ENCODE measurements at places on chromosomes 7 and 10. TPM values are rescaled to one million over a fixed set of nuclear protein-coding genes. Genes with fewer than 3 reads are reported as not detected.

DNA sequence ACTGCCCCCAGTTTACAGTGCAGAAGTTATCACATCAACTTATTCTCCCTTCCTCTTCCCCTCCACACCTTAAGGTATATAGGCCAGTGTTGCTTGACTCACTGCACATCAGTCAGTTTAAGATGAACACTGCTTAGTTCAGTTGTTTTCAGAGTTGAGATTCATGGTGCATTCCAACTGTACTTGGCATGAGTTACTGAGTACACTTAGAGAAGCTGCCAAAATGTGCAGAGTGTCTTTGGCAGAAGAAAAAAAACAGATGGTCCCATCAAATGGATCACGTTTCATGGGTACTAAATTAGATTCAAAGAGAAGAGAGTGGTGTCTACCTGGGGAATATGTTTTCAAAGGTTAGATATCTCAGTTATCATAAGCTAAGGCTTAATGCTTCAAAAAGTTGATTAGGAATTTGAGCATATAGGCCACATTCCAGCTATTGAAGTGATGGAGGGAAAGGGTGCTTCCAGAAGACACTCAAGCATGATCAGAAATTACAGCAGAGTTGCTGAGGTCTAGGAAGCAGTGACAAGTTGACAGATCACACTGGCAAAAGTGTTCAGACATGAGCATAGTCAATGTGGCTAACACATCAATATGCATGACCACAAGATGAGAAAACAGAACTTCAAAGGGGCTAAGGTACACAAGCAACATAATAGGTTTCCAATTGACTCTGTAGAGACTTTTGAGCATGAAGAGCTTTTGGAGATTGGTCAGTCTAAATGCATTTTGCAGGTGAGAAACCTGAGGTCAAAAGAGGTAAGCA, 579.2 kb upstream of the CELF2 start:
- no peak for DNase-seq

GRCh38 chr7:136228171-136228570, 251.0 kb upstream of the MTPN start:
- DNase-seq, result peak; percentile 55

The LRIT1 gene
- not detected for polyA plus RNA-seq

DNA sequence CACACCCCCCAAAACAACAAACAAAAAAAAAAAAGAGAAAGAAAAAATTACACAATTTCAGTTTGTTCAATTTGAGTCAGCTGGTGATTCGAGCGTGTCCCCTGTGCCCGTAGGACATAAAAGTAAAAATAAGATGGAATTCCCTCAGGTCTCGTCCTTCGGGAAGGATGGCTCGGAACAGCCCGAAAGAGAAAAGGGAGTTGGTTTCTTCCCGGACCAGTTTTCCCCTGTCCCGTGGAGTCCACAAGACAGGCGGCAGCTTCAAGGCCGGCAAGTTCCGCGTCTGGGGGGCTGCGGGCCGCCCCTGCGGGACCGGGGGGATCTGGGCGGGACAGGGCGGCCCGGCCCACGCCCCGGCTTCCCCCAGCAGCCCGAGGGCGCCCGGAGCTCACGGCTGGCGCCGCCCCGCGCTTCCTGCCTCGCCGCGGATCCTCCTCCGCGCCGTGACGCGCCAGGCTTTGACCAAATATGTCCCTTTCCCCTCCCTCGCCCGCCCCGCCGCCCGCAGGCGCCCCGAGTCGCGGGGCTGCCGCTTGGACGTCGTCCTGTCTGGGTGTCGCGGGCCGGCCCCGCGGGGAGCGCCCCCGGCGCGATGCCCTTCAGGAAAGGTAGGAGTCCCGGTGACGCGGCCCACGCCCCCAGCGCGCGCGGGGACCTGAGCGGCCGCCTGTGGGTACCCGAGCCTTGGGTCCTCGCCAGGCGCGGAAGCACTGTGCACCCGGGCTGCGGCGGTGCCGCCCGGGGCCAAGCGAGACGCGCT, 55.8 kb downstream of the RBM17 start:
- DNase-seq, result peak; percentile 85

The NPY4R gene
- 0.55 TPM for polyA plus RNA-seq

DNA sequence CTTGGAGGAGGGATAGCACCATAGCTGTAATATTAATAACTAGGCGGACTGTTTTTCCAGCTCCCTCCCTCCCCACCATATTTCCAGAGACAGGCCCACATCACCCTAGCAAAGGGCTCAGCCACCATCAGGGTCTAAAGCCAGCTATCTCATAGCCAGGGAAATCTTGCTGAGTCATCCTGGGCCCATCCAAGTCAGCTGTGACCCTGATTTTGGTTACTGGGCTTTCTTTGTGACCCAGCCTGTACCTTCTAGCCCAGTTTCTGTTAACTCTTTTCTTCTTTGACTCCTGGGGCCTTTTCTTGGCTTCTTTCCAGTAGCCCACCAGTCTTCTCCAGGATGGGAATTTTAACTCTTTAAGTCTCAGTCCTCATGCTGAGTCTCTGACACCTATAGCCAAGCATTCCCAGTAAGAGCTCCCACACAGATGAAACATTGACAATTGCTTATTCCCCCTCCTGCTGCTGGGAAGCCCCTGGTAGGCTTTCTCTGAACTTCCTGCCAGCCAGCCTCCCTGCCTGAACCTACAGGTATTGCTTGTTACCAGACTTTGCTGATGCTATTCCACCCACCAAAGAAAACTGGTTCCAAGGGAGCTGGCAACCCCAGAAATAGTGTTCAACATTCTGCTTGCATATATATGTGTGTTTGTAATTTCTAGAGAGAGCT, 34.8 kb upstream of the ADO start:
- DNase-seq, result no peak

DNA sequence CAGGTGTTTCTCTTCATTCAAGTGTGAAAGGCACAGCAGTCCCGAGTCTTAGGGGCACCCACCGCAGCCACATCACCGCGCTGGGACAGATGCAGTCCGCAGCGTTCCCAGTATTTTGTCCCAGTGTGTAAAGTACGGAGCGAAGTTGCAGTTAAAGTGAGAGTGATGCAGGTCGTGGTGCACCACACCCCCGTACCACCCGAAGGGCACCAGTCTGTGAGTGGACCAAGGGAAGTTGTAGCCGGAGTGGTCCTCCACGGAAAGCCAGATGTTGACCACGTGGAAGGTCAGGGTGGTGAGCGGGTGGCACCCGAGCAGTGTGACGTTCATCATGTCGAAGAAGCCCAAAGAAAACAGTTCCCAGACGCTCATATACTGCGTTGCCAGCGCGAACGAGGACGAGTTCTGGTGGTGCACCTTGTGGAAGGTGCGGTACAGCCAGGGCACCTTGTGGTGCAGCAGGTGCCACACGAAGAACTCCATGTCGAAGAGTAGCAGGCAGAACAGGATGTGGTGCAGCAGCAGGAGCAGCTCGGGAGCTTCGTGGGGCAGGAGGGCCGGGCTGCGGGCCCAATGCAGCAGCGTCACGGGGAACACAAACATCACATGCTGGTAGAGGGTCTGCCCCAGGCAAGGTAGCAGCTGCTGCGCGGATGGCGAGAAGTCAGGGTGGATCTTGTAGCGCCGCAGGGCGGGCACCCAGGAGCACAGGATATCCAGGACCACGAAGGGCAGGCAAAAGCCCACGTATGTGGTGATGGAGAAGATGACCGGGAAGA, 526 bp downstream of the CH25H start:
- DNase-seq, result no peak

DNA sequence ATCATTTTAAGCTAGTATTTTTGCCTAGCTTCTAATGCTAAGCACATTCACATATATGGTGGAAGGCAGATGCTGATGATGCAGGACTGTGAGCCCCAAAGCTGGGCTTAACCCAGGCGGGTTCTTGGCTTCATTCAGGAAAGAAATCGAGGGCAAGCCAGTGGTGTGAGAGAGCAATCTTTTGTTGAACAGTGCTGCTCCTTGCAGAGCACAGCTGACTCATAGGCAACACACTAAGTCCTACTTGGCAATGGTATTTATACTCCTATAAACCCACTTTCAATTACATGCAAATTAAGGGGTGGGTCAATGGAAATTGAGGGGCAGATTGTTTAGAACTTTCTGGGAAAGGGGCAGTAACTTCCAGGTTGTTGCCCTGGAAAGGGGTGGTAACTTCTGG, 42.0 kb upstream of the CELF2 start:
- no peak for DNase-seq

DNA sequence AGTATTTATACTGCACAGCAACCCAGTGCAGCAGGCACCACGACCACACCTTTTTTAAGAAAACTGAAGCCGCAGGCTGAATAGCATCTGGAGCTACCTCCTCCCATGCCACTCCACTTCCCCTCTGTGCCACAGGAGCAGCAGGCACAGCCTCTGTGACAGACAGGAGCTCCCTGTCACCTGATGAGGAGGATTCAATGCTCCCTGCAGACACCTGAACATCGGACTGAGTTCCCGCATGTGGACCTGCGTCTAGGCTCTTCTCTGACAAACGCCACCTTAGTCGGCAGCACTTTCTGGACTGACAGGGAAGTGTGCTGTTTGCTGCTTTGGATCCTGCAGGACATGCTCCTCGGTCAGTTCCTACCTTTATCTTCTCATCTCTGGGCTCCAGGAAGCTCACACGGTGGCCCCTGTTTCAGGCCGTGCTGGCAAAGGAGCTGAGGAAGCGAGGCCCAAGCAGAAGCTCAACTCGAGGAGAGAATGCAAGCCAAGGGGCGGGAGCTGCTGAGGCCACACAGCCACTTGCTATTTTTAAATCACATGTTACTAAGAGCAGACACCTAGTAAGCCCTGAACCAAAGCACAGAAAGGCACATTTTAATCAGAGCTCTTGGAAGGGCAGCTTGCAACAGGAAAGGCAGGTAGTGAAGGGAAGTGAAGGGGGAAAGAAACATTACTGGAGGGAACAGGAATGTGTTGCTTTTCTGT, 56.6 kb downstream of the VOPP1 start:
- DNase-seq, result no peak

- DNase-seq, result no peak
These were observed 15.8 kb upstream of the DUSP5 start for GRCh38 chr10:110481919-110482318.

The GSTO2 gene
- polyA plus RNA-seq, result 21.9 TPM

DNA sequence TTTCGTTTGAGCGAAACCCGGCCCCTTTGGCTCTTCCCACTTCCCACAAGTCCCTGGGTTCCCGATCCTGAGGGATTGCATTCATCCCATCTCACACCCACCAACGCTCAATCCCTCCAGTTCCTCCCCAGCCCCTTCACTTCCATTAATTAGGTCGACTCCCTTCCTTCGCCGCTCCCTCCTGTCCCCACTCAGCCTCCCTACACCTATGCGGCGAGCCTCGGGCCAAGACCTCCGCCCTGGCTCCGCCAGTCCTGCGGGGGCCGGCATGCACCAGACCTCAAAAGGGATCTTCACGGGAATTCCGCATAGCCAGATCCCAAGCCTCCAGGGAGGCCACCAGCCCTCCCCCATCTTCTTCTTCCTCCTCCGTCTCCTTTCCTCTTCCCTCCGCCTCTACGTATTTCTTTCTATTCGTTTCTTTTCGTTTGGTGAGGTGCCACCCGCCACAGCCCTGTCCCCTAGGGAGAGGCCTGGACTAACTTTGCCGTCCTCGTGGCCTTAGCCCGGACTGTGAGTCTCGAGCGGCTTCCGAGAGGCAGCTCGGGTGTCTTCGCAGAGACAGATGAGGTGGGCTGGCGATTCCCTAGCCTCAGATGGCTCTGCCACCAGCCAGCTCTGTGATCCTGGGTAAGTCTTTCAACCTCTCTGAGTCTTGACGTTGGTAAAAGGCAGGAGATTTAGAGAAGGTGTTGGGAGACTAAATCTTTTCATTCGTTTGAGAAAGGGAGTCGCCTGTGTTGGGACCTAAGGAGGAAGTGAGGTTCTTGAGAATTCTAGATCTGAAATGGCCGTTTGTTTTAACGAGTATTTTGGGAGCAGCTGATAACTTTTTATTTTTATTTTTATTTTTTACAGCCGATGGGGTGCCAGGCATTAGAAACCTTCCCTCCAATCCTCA, 8.1 kb upstream of the LBX1 start:
- no peak for DNase-seq

The VPS37D gene
- 8.2 TPM for polyA plus RNA-seq

DNA sequence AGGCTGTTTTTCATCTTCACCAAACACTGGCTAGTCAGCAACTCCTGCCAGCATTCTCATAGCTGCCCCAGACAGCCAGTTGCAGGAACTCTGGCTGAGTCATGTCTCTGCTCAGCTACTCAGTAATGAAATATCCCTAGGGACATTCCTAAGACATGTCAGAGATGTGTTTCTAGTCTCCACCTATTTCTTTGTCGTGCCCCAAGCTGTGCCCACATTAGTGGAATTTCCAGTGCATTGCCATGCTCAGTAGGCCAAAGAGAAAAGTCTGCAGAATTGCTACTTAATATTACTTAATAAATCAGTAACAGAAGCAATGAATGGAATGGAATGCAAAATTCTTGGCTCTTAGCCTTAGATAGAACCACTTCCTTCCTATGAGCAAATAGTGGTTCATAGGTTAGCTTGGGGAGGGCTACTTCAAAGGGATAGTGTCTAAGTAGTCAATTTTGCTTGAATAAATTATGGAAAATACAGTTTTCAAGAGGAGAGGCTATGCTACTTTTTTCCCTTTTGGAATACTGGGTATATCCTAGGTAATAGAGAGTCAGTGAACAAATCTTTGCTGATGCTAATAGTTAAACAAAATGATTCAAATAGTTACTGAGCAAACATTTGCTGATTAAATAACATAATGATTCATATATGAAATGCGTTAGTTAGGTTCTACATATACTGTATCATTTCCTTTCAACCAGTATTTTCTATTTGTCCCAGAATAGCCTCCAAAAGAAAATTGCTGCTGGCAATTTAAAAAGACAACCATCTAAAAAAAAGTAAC, 23.6 kb upstream of the SEMA3C start:
- DNase-seq, result peak; percentile 56

GRCh38 chr10:6513476-6513875, 66.6 kb downstream of the PRKCQ start:
- DNase-seq, result no peak

DNA sequence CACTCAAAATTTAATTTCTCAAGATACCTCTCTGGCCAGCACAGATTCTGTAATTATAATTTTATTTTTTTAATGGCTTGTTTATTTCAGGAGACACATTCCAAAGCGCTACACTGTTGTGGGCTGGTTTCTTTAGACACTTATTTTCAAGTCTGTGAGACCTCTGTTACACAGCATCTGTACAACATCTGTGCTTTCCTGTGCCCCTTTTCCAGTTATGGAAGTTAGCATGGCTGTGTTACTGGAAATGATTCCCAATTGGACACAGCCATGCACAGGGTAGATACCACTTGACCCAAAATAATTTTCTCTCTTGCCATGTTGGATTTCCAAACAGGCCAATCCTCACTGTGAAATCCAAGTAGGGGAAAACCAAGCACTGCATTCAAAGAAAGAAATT, 172.3 kb upstream of the ADCY1 start:
- no peak for DNase-seq

The RBP3 gene
- polyA plus RNA-seq, result 0.06 TPM

The ACHE gene
- 2.6 TPM for polyA plus RNA-seq

GRCh38 chr10:121947343-121948330, 19.8 kb upstream of the ATE1 start:
- DNase-seq, result no peak

The TLL2 gene
- polyA plus RNA-seq, result 0.50 TPM

DNA sequence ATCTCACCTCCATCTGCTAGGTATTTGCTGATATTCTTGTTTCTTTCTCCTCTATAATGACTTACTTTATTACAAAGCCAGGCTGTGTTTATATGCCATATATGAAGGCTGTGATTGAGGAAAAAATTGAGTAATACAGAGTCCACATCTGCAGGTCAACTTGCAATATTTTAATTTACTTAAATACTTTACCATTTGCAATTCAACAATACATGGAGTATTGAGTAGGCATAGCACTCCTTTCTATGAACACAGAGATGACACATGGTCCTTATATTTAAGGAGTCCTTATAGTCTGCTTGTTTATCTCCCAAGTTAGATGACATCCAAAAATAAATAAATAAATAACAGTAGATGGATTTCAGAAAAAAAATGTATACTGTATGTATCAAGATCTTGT, 96.4 kb downstream of the LRRC18 start:
- no peak for DNase-seq
